ENCODE measurements at places on chromosomes 12 and 14. TPM values are rescaled to one million over a fixed set of nuclear protein-coding genes. Genes with fewer than 3 reads are reported as not detected.

STYK1 gene
- total RNA-seq: 3.3 TPM

CRY1 gene
- total RNA-seq: 13.2 TPM

WASHC4 gene
- total RNA-seq: 35.8 TPM

DNA sequence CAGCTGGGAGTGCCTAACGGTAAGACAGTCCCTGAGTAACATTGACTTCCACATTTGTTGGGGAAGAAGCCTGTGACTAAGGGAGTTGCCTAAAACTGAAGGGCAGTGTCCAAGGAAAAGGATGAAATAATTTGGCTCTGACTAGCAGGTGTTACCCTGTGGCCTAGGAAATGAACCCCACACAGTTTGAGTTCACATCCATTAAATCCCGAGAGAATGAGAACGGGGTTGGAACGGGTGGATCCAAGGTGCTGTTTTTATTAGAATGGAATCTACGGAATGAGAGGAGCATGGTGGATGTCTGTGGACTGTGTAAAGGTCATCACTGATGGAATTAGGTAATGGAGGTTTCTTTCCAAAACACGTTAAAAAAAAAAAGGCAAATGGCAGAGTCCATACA lies 324.0 kb downstream of the MED13L start:
- no peak for DNase-seq

- no peak for DNase-seq
Observed at GRCh38 chr12:4817880-4818279, 91.8 kb upstream of the KCNA1 start.

- DNase-seq: no peak
Observed at GRCh38 chr14:104445832-104446381, 133.7 kb upstream of the C14orf180 start.

Measured in H4 (cell line).